Lower leg skin (tissue), 4 donors: ENCODE measurements at places on chromosomes 7 and 10.

DNA sequence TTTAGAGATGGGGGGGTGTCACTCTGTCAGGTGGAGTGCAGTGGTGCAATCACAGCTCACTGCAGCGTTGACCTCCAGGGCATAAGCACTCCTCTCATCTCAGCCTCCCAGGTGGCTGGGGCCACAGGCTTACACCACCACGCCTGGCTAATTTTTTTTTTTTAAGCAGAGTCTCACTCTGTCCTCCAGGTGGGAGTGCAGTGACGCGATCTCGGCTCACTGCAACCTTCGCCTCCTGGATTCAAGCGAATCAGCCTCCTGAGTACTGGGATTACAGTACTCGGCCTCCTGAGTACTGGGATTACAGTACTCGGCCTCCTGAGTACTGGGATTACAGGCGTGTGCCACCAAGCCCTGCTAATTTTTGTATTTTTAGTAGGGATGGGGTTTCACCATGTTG, 23.6 kb upstream of the PPIA start:
- DNase-seq = no peak

GRCh38 chr7:141475679-141476078, 75.5 kb upstream of the AGK start:
- no peak for DNase-seq

DNA sequence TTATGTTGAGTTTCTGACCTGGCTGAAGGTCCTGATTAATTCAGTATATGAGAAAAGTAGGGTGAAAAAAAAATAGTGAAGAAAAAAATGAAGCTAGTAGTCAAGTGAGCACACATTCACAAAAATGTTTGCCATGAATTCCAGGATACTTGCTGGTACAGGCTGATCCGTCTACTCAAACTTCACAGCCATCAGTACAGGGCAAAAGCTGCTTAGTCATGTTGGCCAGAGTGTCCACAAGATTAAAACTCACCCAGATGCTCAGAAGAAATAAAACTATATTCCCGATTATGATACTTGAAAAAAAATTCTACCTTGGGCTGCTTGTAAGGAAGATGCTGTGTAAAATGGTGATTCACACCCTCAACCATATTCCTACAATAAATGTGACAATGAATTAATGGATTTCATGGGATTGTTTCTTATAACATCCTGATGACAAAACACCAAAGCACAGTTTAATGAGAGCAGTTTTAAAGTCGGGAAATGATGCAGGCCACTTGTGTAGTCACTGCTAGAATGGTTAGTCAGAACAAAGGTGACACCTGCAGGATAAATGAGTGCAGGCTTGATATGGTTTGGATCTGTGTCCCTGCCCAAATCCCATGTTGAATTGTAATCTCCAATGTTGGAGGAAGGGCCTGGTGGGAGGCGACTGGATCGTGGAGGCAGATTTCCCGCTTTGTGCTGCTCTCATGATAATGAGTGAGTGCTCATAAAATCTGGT, 49.2 kb upstream of the ANKRD1 start:
- no peak for DNase-seq

DNA sequence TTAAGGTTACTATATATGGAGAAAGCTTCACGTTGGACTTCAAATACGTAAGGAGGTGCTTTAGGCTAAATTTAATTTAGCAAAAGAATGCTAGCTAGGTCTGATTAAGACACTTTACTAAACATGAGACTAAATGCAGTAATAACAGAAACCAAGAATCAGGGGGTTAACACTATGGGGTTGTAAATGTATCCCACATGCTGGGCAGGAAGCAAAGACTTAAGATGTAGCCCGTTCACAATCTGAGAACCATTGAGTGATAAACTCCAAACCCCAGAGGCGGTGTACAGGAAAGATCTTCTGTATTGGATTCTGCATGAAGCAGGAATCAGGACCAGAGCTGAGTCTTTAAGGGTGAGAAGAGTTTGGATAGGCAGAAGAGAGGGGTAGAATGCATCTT, 60.4 kb downstream of the FZD1 start:
- DNase-seq = no peak

- DNase-seq = no peak
Observed at GRCh38 chr7:87853237-87853864, 22.8 kb downstream of the SLC25A40 start.
